Fibroblast of lung (primary cell): ENCODE measurements at places on chromosomes 1 and 21.

- peak; percentile 98 for DNase-seq
Measured at GRCh38 chr1:170680428-170680827, 16.5 kb downstream of the PRRX1 start.

GRCh38 chr1:47792779-47793178, 204.4 kb downstream of the TRABD2B start:
- DNase-seq: no peak

DNA sequence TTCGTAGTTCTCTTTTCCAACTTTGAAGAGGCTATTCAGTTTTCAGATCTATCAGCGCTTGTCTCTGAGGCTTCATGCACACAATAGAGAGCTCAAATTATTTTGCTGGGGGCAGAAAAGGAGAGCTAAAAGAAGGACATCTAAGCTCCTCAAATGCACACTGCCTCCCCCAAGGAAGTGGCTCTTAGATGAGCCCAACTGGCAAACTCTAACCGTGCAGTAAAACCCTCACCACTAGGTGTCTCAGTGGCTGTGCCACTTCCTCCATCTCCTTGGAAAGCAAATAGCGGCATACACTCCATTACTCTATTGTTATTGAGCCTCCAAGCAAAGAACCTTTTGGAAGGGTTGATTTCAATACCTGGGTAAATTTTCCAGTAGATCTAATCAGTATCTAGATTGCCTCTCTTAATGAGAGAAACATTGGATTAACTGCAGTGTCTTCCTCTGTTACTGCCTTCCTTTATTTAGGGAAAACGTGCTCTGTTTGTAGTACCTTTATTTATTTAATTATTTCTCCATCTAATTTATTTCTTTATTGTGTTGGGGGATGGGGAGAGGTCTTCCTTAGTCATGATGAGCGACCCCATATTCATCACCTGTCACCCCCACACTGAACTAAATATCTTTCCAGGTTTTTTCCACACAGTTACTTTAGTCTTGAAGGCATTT, 9.2 kb upstream of the SFPQ start:
- peak; percentile 76 for DNase-seq

DNA sequence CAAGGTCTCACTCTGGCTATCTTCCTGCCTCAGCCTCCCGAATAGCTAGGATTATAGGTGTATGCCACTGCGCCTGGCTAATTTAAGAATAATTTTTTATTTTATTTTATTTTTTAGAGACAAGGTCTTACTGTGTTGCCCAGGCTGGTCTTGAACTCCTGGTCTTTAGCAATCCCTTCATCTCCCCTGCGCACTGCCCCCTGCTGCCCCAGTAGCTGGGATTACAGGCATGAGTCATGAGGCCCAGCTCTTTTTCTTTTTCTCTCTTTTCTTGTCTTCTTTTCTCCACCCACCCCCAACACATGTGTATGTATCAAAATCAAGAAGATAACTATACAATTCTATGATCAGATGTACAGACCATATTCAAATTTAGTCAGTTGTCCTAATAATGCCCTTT, 87.2 kb downstream of the PEX14 start:
- DNase-seq: no peak

DNA sequence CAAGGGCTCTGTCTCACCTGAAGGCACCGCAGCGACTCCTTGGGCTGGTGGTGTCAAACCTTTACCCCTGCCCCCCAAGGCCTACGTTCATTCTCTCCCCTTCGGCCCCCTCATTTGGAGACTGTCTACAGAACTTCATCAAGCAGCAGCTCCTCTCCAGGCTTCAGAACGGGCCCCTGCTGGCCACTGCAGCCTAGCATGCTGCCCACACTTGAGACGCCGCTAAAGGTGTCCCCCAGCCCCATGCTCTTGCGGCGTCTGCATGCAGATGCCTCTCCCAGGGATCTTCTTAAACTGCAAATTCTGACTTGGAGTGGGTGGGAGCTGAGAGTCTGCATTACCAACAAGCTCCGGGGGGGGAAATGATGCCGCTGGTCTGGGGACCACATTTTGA, 104.2 kb downstream of the PRDM2 start:
- DNase-seq: no peak
